ENCODE measurements at places on chromosomes 7 and 10.

GRCh38 chr7:150631084-150631826 lies 930 bp downstream of the GIMAP6 start:
- peak; percentile 6 for DNase-seq

DNA sequence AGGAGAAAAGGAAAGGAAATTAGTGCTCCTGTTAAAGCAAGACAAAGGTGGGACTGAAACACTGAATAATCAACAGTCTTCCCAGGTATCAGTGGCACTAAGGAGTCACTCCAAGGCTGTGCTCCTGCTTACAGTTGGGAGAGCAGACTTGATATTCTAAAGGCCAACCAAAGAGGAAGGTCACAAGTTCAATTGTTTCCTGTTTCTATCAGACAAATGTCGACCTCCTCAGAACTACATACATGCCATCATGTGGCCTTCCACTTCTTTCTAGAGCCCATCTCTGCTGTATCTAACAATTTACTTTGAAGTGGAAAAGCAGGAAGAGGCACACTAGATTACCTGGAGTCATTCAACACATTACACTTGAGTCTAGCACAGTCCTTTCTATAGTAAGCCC lies 3.4 kb downstream of the ZNF239 start:
- DNase-seq: no peak

DNA sequence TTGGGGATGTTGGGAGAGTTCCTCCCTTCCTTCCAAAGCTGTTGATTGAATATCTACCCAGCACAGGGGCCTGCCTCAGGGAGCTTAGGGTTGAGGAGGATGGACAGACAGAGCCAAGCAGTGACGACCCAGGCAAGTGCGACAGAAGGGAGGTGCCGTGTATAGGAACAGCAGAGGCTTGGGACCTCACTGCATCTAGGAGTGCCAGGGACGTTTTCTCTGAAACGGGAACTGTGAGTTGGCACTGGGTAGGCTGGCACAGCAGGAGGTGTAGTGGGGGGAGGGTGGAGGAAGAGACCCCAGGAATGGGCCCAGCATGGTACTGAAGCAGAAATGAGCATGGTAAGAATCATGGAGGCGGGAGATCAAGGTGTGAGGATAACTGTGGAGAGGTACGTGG lies 55.3 kb upstream of the MGMT start:
- DNase-seq: no peak

DNA sequence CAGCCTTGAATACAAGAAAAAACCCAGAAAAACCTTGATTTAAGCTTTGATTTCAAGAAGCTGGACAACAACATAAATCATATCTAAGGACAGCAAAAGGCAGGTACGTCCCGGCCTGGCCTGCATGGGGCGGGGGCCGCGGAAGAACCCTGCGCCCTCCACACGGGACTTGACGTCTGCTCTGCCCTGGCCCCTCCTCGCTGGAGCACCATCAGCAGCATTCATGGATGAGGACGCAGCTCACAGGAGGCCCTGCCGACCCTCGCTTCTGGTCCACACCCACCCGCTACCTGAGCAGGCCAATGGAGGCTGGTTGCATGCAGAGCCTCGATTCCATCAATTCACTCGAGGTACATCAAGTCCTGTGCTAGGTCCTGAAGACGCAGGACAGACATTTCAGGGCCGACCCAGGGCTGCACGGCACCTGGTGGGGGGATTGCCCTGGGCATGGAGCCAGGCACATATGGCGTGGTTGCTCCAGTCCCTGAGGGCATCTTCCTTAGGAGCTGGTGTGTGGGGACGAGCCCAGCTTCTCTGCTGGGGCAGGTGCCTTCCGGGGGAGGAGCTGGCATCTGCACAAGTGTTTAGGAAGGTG lies 63.1 kb upstream of the NKX6-2 start:
- no peak for DNase-seq

GRCh38 chr7:150947241-150947745 lies 30.8 kb downstream of the KCNH2 start:
- DNase-seq: no peak
